Activated naive CD4-positive, alpha-beta T cell (primary cell): ENCODE measurements at places on chromosomes 7 and 10.

- no peak for DNase-seq
Measured at GRCh38 chr7:27123007-27123476, 7.5 kb downstream of the HOXA4 start.

DNA sequence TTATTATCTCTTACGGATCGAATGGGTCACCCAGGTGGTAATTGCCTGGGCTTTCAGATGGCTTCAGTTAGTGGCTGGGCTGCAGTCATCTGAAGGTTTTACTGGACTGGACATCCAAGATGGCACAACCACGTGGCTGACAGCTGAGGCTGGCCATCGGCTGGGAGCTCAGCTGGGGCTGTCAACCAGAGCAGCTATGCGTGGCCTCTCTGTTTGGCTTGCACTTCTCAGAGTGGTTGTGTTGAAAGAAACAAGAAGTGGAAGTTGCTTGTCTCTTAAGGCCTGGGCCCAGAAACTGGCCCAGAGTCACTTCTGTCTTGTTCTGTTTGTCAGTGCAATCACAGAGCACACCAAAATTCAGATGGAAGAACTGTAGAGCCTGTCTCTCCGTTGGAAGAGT is 5.7 kb upstream of the GDI2 start:
- DNase-seq = no peak

DNA sequence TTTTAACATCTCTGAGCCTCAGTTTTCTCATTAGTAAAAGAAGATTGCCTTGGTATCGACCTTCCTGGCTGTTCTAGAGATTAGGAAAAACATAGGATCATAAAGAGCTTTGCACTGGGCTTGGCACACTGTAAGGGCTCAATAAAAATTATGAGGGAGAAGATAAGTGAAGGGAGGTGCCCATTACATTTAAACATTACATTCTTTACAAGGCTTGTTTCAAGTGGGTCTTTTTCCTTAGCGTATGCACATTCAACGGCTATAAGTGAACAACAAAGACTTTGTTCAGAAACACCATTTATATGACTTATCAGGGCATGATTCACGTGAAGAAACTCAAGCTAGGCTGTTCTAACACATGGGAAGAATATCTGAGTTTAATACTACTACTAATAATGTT is 351.9 kb upstream of the NPVF start:
- DNase-seq = no peak

GRCh38 chr7:48933549-48934085 is 9.3 kb downstream of the CDC14C start:
- DNase-seq = no peak

- DNase-seq = no peak
Measured at GRCh38 chr10:128866551-128866950, 600.5 kb upstream of the MGMT start.

- no peak for DNase-seq
Measured at GRCh38 chr7:80830010-80830409, 88.8 kb downstream of the SEMA3C start.

DNA sequence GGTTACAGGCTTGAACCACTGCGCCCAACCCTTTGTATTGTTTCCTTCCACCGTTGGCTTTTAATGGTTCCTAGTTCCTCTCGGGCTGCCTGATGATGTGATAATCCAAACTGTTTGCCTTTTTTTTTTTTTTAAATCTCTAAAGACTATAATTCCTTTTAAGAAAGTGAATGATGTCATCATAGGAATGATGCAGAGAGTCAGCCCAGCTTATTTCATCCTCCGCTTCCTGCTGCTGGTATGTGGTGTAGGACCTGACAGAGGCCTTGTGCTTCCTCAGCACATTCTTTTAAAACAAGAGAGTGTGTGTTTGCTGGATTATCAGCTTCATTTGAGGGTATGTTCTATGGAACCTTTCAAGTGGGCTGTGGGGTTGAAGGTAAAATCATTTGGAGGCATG is 241.4 kb downstream of the LRMDA start:
- DNase-seq = no peak

- DNase-seq = peak; percentile 7
Measured at GRCh38 chr7:139043823-139044812, 8.3 kb upstream of the ZC3HAV1L start.

GRCh38 chr10:3825244-3825643 is 40.2 kb upstream of the KLF6 start:
- no peak for DNase-seq
